Activated effector memory CD4-positive, alpha-beta T cell treated with anti-CD3 and anti-CD28 coated beads, Interleukin-2, amount 50 U/mL, for 16 hours (primary cell): ENCODE measurements at places on chromosomes 1 and 21.

DNA sequence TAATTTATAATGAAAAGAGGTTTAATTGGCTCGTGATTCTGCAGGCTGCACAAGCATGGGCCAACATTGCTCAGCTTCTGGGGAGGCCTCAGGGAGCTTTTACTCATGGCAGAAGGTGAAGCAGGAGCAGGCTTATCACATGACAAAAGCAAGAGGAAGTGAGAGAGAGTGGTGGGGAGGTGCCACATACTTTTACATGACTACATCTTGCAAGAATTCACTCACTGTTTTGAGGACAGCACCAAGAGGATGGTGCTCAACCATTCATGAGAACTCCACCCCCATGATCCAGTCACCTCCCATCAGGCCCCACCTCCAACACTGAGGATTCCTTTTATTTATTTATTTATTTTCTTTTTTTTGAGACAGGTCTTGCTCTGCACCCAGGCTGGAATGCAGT is 5.5 kb upstream of the PLEKHM2 start:
- no peak for DNase-seq

GRCh38 chr1:89575207-89575606 is 50.6 kb downstream of the LRRC8B start:
- no peak for DNase-seq

- DNase-seq: no peak
These were observed 24.4 kb upstream of the DYRK1A start for GRCh38 chr21:37342046-37342632.

DNA sequence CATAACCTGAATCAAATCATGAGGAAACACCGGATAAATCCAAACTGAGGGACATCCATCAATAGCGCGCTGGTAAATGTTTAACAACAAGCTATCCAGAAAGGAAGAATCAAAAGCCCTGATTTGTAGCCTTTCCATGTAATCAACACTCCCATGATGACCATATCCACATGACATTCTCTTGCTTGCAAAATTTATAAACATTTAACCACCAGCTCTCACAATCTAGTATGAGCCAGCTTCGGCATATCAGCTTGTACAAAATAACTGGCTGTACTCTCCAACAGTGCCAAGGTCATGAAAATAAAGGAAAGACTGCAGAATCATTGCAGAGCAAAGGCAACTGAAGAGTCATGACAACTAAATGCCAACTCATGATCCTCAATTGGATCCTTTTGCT is 15.7 kb downstream of the HSD11B1 start:
- no peak for DNase-seq

DNA sequence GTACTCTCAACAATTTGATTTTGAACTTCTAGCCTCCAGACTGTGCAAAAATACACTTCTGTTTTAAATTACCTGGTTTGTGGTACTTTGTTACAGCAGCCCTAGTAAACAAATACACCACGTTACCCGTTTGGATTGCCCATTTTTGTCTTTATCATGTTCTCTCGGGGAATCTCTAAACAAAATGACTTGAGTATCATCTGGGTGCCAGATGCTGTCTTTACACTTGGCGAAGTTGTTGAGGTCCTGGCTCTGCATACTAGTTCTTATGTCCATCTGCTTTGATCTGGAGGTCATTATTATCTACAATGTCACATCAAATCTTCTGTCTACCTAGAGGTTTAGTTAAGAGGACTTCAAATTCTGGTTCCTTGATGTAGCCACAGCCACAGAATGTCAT is 142.4 kb upstream of the NRIP1 start:
- DNase-seq: no peak

DNA sequence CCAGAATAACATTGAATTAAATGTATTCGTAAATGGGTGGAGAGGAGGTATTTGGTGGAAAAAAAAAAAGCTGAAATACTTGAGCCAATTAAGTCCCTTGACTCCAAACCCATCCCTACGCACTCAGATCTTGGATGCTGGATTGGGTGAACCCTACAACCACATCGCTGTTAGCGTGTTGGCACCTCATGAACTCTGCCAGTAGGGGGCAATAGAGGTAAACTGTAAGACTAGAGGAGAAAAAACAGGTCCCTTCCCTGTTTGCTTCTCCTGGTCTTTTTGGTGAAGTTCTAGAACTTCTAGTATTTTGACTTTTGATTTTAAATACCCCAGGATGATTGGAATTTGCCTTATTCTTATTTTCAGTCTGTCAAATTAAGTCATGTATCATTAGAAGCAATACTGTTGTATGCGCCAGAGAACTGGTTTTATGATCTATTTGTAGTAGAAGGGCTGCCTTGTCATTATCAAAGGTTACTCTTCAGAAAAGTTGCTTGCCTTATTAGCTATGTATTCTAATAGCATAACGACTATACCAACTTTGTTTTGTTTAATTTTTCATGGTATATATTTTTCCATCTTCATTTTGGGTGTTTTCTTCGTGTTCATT is 1.9 kb upstream of the OR13G1 start:
- DNase-seq: peak; percentile 63

DNA sequence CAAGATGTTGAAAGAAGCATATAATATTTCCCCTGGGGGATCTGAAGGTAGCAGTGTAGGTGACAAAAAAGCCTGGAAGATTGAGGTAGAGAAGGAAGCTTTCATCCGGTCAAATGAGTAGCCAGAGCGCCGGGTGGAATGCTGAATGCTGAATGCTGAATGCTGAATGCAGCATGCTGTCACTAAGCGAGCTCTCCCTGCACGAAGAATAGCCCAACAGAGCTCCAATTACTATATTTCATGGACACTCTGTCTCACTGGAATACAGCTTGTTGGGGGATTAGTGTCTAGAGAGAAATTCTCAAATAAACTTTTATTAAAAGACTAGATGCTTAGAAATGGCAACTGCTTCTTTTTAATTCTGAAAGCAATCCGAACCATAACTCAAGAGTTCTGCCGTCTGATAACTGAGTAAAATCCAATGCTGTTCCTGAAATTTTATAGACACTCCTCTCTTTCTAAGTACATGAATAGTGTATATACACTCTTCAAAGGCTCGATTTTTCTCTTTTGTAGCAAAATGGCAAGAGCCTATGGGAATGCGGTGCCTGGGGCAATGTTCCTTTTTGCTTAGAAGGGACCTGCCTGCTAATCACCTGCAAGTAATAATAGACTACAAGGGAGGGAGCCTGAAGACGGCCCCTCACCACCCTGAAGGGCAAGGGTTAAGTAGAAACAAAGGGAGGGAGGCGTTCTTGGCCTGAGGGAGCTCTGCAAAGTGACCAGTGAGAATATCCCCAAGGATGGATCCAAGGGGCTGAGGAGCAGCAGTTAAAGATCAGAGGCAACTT is 203.7 kb upstream of the ESRRG start:
- DNase-seq: no peak

DNA sequence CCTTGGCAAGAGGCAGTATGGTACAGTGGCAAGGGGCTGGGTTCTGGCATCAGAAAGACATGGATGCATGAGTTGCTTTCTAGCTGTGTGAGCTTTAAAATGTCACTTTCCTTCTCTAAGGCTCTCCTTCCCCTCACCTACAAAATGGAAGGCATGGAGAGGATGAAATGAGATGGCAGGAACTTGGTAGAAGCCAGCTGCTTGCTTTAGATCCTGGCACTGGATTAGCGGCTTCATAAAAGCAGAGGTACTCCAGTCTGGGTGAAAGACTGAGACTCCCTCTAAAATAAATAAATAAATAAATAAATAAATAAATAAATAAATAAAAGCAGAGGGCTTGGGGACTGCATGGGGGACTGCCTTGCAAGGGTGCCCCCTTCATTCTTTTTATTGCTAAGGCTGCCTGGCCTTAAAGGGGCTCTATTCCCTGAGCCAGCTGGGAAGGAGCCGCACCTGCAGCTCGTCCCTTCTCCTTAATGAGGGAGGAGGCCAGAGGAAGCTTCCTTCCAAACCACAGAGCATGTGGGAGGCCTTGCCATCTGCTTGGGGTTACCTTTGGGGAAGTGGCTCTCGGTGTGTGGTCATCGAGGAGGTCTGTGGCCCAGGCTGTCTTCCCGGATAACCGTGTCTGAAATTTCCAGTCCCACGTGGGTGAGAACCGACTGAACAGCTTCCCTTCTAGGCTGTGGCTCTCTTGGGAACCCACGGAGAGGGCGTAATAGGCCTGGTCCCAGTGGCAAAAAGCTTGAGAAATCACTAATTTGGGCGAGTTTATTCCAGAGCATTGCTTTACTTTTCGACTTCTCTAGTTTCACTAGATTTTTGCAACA is 2.0 kb upstream of the ATP13A2 start:
- DNase-seq: peak; percentile 51

- DNase-seq: no peak
These were observed 23.1 kb upstream of the IGSF5 start for GRCh38 chr21:39721885-39722284.

DNA sequence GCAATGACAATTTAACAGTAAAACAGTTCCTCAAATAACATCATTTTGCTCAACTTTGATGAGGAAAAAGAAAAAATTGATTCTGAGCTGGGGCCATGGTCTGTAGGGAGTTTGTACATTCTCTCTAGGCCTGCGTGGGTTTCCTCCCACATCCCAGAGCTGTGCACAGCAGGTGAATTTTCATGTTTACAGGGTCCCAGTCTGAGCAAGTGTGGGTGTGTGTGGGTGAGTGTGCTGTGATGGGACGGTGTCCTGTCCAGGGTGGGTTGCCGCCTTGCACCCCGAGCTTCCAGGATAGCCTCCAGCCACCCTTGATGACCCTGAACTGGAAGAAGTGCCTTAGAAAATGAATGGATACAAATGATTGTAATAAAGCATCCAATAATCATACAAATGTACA is 75.6 kb upstream of the BCL10 start:
- no peak for DNase-seq

DNA sequence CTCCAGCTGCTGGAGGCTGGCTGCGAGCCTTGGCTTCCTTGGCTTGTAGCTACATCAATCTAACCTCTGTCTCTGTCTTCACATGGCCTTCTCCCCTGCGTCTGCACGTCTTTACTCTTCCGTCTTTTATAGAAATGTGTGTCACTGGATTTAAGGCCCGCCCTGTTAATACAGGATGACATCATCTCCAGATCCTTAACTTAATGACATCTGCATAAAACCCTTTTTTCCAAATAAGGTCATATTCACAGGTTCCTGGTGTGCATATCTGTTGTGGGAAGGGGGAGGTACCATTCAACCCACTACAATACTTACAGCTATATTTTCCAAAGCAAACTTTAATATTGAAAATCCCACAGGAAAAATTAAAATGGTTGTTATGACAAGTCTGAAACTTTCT is 165.3 kb upstream of the FOXD3 start:
- no peak for DNase-seq

GRCh38 chr1:170240409-170240808 is 94.7 kb downstream of the NTMT2 start:
- no peak for DNase-seq

DNA sequence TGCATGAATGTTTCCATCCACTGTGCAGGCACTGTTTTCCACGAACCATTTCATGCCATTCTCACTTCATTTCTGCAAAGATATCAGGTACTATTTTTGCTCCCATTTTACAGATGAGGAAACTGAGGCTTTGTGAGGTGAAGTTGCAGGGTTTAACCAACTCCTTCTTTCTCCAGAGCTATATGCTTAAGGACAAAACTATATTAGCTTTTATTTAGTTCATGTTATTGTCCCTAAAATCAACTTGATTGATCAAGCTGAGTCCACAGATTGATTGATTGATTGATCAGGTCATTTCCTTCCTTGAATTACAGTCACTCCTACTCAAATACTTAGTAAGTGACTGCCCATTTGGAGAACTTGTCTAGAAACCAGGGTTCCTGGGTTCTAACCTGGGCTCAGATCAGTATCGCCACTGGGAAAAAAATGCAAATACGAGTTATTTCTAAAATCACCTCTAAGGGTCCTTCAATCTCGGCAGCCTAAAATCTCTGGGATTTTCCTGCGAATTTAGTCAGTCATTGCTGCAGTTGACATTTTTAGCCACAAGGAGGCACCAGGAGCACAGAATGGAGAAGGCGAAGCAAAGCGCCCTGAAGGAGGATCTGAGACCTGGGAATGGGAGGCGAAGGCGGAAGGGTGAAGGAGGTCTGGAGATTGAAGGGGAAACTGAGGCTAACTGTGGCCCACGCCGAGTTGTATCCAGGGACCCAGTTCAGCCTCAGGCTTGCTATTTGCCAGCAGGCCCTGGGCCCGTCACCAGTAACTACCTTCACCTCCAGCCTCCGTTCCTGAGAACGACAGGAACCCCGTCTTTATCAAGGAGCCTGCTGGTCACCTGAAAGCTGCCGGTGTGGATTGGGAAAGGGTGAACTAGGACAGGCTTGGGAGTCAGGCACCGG is 14.3 kb upstream of the MUL1 start:
- peak; percentile 81 for DNase-seq

DNA sequence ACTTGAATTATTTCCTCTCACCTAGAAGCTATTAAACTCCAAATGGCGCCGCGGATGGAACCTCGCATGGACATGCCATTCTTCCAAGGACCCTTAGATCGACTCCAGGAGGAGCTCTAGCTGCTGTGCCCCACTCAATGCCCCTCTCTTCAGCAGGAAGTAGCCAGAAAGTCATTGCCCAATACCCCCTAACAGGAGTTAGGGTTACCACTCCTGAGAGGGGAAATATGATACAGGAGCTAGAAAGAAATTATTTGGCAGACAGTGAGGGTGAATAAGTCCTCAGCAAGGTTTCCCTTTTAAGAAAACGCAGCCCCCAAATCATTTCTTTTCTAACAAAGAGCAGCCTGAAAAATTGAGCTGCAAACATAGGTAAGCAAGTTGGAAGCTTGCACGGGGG is 28.6 kb downstream of the TFB2M start:
- no peak for DNase-seq

- DNase-seq: no peak
These were observed 29.9 kb upstream of the ACTL8 start for GRCh38 chr1:17725084-17725719.

- DNase-seq: peak; percentile 78
These were observed 37.9 kb downstream of the WNT4 start for GRCh38 chr1:22104865-22105437.

- peak; percentile 84 for DNase-seq
These were observed 78.1 kb upstream of the DNAH14 start for GRCh38 chr1:224851210-224851847.

GRCh38 chr1:239361403-239361802 is 25.0 kb upstream of the CHRM3 start:
- no peak for DNase-seq

GRCh38 chr1:78718566-78718965 is 68.9 kb downstream of the IFI44 start:
- DNase-seq: no peak

- no peak for DNase-seq
These were observed 34.9 kb downstream of the HSF2BP start for GRCh38 chr21:43624339-43624738.

GRCh38 chr1:21654209-21654608 is 14.9 kb downstream of the RAP1GAP start:
- no peak for DNase-seq

DNA sequence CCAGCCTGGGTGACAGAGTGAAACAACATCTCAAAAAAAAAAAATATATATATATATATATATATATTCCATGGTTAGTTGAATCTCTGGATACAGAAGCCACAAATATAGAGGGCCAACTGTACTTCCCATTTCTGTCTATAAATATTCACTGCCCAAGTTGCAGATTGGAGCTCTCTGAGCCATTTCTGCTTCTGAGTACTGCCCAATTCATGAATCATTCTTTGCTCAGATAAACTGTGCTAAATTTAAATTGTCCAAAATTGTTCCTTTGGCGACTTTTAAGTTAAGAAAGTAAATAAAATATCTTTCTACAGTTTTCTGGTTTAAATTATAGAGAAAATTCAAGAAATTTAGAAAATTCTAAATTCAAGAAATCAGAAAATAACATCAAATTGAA is 23.2 kb upstream of the C1orf146 start:
- DNase-seq: no peak
